ENCODE measurements at places on chromosomes 11 and 22.

GRCh38 chr11:14378171-14378570 lies 19.2 kb upstream of the RRAS2 start:
- DNase-seq: no peak

- no peak for DNase-seq
Observed at GRCh38 chr11:64970731-64971151, 1.2 kb downstream of the MAJIN start.

- DNase-seq: no peak
Observed at GRCh38 chr11:127149410-127149809, 148.8 kb upstream of the KIRREL3 start.

- no peak for DNase-seq
Observed at GRCh38 chr11:86916330-86916729, 38.9 kb downstream of the FZD4 start.

GRCh38 chr11:127006311-127006710 lies 5.7 kb upstream of the KIRREL3 start:
- DNase-seq: no peak

DNA sequence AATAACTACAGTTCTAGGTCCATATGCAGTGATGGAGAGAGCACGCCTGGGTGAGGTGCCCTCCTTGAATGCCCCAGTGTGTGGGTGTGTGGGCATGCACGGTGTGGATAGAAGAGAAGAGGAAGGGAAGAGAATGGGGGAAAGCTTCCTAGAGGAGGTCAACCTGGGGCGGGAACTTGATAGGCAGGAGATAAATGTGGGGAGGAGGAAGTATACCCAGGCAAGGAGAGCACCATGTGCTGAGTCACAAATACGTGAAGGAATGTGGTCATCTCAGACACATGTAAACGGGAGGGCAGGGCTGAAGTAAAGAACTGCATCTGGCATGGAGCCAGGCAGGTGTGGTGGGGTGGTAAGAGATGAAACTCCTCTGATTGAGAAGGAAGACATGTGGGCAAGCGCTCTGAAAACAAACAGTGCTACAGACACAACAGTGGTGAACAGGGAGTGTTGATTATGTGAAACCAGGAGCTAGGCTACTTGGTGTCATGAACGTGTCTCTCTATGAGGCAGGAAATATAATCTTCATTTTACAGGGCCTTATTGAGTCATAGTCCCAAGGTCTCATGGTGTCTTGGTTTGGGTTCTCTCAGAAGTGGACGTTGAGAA lies 61.5 kb upstream of the EED start:
- DNase-seq: no peak

- no peak for DNase-seq
Observed at GRCh38 chr11:112281726-112282125, 21.1 kb upstream of the PLET1 start.

Data from AG04449 (cell line).